Iris pigment epithelial cell (primary cell): ENCODE measurements at places on chromosomes 2 and 18.

DNA sequence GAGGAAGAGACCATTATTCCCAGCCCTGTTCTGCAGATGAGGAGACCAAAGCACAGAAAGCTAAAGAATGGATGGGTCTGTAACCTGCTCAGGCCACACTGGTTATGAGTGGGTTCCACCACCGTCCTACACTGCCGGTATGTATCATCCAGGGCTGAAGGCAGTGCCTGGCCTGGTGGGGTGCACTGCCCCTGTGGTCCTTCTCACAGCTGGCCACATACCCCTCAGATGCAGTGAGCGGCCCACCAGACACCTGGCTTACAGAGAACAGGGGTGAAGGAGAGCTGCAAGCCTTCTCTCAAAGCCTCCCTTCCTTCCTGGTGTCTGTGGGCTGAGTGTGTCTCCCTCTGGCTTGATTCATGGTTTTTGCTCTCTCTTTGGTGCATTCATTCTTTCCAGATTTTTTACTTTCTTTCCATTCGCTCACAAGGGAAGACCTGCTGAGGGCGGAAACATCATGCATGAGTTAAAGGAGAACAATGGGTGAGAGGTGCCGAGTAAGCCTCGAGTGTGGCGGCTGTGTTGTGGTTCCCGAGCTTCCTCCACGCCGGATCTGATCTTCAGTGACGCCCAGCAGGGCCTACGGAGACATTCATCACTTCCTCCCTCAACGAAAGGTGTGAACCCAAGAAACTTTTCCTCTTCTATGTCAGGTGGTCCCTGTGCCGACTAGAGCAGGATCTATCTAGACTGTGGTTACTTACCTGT is 62.1 kb upstream of the REL start:
- DNase-seq: no peak

DNA sequence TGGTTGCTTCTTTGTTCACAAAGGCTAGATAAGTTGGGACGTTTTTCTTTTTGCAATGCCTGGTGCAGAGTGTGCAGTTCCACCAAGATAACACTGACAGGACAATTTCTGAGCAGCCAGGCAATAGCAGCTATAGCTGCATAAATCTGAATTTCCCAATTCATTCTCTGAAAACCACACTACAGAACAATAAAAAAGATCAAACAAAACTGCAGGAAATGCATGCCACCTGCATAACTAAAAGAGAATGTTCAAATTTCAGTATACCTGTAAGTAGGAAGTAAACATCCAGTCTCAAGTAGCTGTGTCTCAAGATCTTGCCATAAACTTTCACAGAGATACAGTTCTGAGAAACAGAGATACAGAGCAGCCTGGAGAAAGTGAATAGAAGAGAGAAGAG is 5.3 kb upstream of the KCTD18 start:
- DNase-seq: no peak

DNA sequence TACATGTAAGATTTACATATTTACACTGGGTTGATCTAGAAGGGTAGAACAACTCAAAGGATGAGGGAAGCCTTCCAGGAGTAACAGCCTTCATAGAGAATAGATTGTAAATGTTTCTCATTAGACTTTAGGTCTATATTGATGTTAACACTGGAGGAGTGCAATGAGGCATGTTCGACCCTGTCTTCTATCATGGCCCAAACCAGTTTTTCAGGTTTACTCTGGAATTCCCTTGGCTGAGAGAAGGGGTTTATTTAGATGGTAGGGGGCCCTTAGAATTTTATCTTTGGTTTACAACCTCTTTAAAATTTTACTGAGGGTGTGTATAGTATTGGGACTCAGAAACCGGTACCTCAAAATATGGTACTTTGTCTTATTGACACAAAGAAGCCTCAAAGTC is 634.9 kb upstream of the PIK3C3 start:
- DNase-seq: no peak

- no peak for DNase-seq
Observed at GRCh38 chr2:236574424-236575145, 5.0 kb downstream of the ACKR3 start.

GRCh38 chr2:47485751-47486300 is 82.9 kb downstream of the MSH2 start:
- DNase-seq: peak; percentile 71

GRCh38 chr2:60252581-60253150 is 300.8 kb downstream of the BCL11A start:
- DNase-seq: no peak

GRCh38 chr2:133439565-133439920 is 128.7 kb downstream of the NCKAP5 start:
- DNase-seq: no peak

GRCh38 chr18:26574958-26575864 is 26.9 kb upstream of the KCTD1 start:
- DNase-seq: peak; percentile 59

DNA sequence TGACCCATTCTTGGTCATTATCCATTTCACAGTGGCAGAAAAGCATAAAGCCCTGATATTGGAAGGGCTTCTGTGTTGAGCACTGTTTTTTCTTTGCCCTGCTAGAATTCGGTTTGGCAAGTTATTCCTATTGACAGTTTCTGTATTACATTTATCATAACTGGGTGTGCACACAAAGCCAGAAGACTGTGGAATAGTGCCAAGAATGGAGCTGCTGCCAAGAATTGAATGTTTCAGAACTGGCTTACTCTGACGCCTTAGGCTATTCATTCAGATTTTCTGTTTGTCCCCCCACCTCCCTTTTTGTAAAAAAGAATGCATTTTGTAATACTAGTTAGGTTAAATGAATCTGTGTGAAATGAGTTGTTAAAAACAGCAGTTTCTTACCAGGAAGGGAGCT is 12.7 kb downstream of the KDM3A start:
- peak; percentile 89 for DNase-seq
